ENCODE measurements at places on chromosomes 2 and 18.
A peak's percentile ranks its signal among the peaks of the same experiment; 100 is the strongest.

GRCh38 chr2:15818318-15818753 is 122.0 kb upstream of the MYCN start:
- DNase-seq = no peak

DNA sequence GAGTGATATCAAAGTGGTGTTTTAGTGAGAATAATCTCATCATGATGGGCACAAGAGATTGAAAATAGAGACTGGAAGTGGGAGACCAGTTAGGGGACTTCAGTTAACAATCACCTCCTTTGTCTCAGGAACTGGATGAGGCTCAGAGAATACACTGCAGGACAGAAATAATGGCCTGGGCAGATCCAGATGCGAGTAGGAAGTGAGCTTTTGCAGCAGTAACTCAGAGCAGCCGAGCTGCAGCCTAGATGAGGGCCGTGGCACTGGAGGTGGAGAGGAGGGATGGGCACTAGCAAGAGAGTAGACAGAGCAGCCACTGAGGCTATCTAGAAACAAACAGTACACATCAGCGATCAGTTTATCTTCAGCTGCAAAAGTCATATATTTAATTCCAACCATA is 48.6 kb downstream of the CYB5A start:
- DNase-seq = no peak

DNA sequence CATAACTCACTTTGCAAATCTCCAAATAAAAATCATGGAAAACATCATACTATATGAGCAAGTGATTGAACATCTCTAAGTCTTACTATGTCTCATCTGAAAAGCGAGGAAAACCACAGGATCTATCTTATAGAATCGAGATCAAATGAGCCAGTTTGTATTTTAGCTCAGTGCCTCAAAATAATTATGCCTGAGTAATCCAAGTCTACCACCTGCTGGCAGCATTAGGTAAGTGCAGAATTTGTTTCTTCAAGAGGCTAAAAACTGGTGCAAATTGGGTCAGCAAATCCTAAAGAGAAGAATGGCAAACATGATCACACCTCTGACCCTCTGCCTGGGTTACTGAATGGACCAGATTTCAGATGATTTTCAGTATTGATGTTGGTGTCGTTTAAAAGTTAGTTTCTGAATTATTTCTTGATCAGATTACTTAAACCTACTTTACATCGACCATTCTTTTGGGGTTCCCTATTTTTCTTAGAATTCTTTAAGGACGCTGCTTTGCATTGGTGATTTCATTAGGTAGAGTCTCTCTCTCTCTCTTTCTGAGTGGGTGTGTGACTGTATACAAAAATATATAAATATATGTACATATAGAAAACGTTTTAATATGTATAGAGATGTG is 12.7 kb upstream of the FHOD3 start:
- no peak for DNase-seq

- DNase-seq = no peak
These were observed 99.6 kb upstream of the MAP2 start for GRCh38 chr2:209324281-209324680.

- peak; percentile 6 for DNase-seq
These were observed 96.2 kb upstream of the SNTG2 start for GRCh38 chr2:854460-854859.

DNA sequence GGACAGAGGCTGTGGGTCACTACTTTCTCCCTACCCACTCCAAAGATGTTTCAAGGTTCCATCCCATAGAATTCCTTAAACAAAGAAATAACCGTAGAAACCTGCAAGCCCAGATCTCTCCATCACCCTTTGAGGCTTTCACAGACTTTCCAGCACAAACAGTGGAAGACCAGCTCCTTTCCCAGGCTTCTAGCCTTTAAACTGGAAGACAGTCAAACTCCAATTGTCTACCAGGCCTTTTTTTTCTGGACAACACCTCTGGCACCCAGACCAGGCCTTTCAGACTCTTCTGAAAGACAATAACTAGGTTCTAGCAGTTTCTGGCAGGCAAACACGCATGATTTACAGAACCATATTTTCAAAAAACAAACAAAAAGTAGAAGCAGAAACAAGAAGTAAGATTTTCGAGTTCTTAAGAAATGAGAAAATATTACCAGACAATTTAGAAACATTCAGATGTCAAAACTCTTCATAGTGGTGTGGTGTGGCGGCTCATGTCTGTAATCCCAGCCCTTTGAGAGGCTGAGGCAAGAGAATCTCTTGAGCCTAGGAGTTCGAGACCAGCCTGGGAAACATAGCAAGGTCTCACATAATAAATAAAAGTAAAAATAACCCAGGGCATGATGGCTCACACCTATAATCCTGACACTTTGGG is 106.8 kb upstream of the MSH2 start:
- no peak for DNase-seq

DNA sequence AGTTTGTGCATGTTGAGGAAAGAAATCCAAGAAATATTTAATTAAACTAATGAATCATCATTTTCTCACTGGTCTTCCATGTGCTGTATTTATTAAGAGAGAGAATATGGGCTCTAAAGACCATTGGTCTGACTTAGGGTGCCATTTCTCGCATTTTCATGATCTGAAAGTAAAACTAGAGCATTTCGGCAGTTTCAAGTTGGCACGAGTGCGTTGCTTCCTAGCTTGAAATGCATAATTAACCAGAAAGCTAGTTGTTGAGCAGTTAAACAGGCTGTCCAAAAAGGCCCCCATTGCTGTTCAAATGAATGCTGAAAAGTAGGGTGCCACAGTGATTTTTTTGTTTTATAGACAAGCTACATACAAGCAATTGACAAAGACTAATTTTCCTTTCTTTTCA is 47.4 kb downstream of the SLC8A1 start:
- no peak for DNase-seq

- DNase-seq = no peak
These were observed 121.8 kb downstream of the GPR39 start for GRCh38 chr2:132538331-132538855.
